NCI-H187 (cell line): ENCODE measurements at places on chromosomes 4 and X.
A peak's percentile ranks its signal among the peaks of the same experiment; 100 is the strongest.

- DNase-seq = no peak
These were observed 417.1 kb upstream of the GALNT7 start for GRCh38 chr4:172751550-172751949.

GRCh38 chr4:122797405-122798094 lies 29.1 kb upstream of the FGF2 start:
- DNase-seq = no peak

DNA sequence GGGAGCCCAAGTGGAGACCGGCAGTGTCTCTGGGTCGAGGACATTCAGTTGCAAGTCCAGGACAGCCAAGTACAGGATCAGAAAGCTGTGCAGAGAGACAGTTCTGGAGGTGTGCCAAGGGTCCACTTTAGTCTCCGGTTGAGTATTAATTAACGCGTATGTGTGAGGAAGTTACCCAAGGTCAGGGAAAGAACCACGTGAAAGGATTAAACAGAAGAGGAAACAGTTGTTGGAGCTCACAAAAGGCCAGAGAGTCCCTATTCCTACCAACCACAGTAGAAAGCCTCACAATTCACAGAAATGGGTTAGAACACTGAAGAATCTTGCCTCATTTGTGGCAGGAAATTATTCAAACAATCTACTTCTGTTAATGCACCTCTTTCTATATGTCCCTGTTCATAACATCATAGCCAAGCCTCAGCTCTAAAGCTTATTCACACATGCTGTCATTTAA lies 17.9 kb upstream of the NSUN7 start:
- DNase-seq = peak; percentile 45

GRCh38 chr4:53021754-53022512 lies 159.8 kb downstream of the RASL11B start:
- no peak for DNase-seq

GRCh38 chr4:102640669-102641068 lies 120.1 kb downstream of the MANBA start:
- DNase-seq = no peak

DNA sequence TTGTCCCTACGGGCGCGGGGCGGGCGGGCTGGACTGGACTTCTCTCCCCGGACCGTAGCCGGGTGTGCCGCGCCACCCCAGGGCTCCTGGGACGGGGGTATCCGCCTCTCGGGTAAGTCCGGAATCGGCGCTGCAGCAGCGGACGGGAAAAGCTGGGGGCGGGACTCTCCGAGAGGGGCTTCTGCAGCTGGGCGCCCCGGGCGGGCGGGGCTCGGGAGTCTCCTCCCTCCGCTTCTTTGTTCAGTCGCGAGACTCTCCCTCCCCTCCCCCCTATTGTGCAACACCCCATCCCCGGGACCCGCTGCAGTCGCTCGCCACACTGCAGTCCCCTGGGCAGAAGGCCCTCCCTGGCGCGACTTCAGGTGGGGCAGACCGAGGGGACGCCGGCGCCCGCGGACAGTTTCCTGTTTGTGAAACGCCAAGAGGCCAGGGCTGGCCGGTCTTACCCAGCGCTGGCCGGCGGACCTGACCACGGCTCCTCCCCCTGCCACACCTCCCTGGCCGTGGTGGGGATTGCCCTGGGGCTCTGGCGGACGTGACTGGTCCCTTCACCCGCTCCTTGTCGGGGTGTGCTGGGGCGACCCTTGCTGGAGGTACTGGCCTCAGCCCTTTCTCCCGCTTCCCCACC lies 966 bp downstream of the CCNG2 start:
- peak; percentile 53 for DNase-seq

GRCh38 chr4:185502386-185502785 lies 30.9 kb upstream of the CCDC110 start:
- DNase-seq = no peak

DNA sequence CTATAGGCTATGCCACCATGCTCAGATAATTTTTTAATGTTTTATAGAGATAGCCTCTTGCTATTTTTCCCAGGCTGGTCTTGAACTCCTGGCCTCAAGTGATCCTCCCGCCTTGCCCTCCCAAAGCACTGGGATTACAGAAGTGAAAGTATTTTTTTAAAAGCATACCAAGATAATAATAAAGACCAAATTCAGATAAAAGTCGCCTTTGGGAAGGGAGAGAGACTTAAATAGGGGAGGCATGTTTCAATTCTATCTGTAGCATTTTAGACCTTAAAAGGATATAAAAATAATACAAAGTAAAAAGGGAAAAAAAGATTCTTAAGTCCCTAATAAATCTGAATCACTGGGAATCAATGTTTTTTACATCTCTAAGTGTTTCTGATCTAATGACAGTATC lies 108.9 kb downstream of the AFAP1 start:
- no peak for DNase-seq

DNA sequence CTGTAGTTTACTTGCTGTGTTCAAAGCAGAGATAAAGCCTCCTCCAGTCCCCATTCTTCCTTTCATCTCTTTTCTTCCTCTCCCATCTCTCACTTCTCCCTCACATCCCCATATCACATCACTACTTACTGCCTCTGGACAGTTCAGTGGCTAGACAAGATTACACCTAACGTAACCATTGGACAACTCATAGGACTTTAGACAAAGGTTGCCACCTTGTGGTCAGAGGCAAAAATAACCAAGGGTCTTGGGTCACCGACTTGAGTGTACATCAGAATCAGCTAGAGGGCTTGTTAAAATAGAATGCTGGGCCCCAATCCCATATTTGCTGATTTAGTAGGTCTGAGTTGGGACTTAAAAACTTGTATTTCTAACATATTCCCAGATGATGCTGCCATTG lies 109.3 kb upstream of the DGKK start:
- peak; percentile 20 for DNase-seq

GRCh38 chrX:87626996-87627395 lies 109.4 kb downstream of the KLHL4 start:
- DNase-seq = no peak

- no peak for DNase-seq
These were observed 101.8 kb upstream of the TLR3 start for GRCh38 chr4:185966997-185967775.
